ENCODE measurements at places on chromosomes 1 and 21. TPM values are rescaled to one million over a fixed set of nuclear protein-coding genes. Genes with fewer than 3 reads are reported as not detected.

The SLFNL1 gene
- total RNA-seq = not detected

The PAPPA2 gene
- 0.46 TPM for total RNA-seq

The S100A3 gene
- total RNA-seq = 5.9 TPM

The LEFTY2 gene
- total RNA-seq = not detected

The PADI3 gene
- not detected for total RNA-seq

The WNT2B gene
- total RNA-seq = 2.4 TPM

The CGN gene
- total RNA-seq = 0.28 TPM

The NBPF10 gene
- 2.9 TPM for total RNA-seq

The UBL4B gene
- total RNA-seq = 1.8 TPM

The NEGR1 gene
- 56.9 TPM for total RNA-seq

The HMGN1 gene
- total RNA-seq = 229 TPM

The ISG20L2 gene
- total RNA-seq = 27.0 TPM

The RIT1 gene
- 30.9 TPM for total RNA-seq

The KIF14 gene
- total RNA-seq = 4.6 TPM

The SHE gene
- total RNA-seq = not detected
